ENCODE measurements at places on chromosomes 6 and 20.

GRCh38 chr6:7887278-7887991 is 23.2 kb downstream of the TXNDC5 start:
- DNase-seq: no peak

DNA sequence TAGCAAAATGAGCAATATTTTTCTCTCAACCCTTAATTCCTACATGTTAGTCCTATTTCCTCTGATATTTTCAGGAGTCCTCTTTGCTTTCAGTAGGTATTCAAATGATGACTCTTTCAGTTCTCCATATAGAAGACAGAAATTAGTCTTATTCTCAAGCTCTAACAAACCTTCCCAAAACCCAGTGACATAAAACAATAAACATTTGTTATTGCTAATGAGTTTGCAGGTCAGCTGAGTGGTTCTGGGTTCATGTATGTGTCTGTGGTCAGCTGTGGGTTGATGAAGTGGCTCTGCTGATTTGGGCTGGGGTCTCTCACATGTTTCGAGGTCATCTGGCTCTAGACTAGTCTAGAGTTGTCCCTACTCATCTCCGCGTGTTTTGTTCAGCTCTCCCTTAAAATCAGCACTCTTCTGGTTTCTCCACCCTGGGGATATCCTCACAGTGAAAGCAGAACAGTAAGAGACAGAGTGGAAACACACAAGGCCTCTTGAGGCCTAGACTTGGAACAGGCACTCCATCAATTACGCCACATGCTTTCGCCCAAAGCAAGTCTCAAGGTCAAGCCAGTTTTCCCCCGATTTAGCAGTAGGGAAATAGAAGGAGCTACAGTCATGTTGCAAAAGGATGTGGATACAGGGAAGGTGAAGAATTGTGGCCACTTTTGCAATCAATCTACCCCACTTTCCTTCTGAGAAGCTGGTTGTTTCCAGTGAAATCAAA is 273.0 kb downstream of the PLCB1 start:
- DNase-seq: no peak

GRCh38 chr6:135935941-135936601 is 84.6 kb downstream of the PDE7B start:
- no peak for DNase-seq

DNA sequence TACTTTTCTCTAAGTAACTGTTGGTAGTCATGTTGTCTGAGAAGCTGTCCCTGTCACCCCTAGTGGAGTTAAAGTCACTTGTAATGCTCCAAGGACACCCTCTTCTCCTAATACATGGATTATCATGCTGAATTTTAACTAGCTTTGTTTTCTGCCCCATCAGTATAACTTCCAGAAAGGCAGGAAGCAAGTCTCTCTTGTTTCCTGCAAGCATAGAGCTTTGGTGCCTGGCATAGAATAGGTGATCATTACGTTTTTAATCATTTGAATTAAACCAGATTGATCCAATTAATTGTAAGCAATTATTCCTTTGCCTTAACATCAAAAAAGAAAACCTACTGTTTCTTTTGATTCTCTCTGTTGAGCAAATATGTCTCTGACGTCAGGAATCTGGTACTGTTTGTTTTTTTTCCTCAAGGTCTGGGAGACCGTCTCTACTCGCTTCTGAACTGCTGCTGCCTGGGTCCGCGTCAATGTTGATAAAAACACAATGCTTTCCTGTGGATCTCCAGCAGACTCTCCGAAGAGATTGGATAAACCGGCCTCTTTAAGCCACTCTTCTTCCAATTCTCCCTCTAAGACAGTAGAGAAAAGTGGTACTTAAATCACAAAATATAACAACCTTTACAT is 71.8 kb downstream of the ARHGAP18 start:
- peak; percentile 80 for DNase-seq

DNA sequence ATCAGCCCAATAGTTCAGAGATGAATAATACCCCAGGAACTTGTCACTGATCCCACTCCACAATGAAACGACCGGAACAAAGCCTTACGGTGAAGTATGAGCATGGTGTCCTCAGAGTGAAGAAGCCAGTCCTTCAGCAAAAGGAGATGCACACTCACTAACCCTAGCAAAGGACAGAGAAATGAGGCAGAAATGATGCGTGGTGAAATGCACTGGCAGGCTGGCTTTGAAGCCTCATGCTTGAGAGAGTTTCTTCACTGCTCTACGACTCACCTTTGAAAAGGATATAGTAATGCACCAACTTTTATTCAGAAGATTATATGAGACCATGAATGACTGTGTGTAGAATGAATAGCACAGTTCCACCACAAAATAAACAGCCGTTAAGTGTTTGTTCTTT is 74.8 kb downstream of the PHACTR1 start:
- no peak for DNase-seq

GRCh38 chr20:37538003-37538402 is 10.3 kb upstream of the BLCAP start:
- DNase-seq: no peak

GRCh38 chr20:52918311-52918710 is 53.8 kb upstream of the TSHZ2 start:
- no peak for DNase-seq

- no peak for DNase-seq
Measured at GRCh38 chr6:8969747-8970146, 534.4 kb upstream of the SLC35B3 start.

DNA sequence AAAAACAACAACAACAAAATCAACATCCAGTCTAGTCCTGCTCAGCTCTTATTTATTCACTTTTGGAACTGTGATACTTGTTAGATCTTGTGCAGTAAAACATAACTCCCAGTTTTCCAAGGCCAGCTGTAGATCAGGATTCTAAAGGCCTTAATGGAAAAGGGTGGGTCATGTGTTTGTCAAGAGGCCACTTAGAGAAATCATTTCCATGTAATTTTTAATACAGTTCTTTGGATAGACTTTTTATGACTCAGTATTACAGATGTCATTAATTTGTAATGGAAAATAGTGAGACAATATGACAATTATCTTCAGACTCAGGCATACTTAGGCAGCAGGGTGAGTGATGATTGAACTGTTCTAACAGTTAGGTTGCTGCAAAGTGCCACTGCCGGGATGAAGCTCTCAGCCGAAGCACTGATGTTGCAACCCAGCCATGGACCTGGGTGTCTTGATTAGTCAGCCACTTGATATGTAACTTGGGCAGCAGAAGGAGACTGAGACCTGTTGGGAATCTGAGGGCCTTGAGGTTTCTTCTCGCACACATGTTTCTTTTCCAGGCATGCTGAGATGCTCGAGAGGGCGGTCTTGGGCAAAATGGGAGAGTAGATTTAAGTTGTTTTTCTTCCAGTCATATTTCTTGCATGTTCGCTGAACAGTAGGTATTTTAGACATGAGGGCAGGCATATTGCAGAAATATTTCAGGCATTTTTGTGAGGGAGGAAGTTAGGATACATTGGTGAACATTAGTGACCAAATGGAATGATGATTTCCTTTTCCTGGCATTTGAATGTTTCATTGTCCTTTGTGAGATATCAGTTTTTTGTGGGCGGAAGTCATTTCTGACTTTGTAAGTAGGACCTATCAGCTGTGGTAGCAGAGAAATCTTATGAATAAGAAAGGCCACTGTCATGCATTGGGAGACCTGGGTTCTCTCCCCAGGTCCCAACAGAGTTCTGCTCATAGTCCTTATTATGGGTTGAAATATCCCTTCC is 52.3 kb downstream of the SLX4IP start:
- peak; percentile 60 for DNase-seq

DNA sequence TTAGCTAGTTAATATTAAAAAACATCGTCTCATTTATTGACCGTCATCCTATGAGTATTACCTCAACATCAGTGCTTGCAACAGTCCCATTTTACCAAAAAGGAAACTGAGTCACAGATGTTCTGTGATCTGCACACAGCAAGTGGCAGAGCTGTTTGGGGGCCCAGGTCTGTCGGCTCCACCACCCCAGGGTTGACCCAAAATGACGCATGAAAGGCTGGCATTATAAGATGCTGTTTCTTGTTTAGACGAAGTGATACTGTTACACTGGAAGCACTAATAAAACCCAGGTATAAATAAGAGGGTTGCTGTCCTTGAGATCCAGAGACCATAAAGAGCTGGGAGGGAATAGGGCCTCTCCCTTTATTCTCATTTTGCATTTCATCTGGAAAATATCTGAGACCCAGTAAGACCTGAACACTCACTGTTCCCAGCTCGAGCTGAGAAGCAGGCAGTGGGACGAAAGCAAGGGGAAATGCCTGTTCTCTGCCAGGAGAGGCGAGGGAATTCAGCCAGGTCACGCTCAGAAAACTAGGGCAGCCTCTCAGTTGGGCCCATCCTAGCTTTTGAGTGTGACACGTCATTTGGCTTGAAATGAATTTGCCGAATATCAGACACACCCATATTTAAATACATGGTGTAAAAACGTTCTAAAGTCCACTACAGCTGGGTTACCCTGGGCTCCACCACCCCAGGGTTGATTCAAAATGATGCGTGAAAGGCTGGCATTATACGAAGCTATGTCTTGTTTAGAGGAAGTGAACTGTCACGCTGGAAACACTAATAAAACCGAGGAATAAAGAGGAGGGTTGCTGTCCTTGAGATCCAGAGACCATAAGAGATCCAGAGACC is 1.4 kb upstream of the MICAL1 start:
- peak; percentile 54 for DNase-seq

- peak; percentile 63 for DNase-seq
Measured at GRCh38 chr6:149454346-149454848, 30.4 kb downstream of the ZC3H12D start.

DNA sequence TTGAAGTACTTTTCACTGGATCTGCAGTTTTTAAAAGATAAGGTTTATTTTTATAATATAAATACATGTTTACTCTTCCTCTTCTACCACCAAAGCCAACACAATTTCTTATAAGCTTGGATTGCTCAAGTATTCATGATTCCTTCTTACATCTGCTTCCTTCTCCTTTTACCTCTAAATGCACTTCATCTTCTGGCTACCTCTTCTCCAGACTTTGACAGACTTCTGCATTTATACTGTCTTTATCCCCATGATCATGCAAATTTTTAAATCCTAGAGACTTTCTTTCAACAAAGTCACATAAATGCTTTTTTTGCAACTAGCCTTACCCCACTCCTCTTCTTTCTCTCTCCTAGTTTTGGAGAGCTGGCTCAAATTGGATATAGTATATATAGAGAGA is 142.9 kb downstream of the TFAP2B start:
- DNase-seq: no peak

DNA sequence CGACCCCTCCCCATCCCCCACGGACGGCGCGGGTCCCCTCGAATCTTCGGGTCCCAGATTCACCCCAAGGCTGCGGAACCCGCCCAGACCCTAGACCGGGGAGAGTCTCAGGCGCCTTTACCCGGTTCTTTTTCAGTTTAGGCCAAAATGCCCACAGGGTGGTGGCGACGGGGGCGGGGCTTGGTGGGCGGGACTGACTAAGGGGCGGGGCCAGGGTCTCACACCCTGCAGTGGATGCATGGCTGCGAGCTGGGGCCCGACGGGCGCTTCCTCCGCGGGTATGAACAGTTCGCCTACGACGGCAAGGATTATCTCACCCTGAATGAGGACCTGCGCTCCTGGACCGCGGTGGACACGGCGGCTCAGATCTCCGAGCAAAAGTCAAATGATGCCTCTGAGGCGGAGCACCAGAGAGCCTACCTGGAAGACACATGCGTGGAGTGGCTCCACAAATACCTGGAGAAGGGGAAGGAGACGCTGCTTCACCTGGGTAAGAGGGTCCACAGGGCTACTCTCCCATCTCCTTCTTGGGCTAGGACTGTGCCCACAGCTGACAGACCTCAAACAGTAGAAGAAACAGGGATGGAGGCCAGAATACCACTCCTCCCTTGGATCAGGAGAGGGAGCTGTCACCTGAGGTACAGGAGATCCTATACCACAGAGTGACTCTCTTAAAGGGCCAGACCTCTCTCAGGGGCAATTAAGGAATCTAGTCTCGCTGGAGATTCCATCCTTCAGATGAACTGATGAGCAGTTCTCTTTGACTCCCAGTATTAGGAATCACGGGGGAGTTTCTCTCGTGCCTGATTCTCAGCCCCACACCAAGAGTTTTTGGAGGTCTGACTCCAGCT is 942 bp downstream of the HLA-E start:
- DNase-seq: peak; percentile 82

- peak; percentile 74 for DNase-seq
Measured at GRCh38 chr6:139250296-139251044, 41.3 kb downstream of the TXLNB start.

GRCh38 chr20:37413023-37413334 is 67.0 kb downstream of the SRC start:
- DNase-seq: no peak

DNA sequence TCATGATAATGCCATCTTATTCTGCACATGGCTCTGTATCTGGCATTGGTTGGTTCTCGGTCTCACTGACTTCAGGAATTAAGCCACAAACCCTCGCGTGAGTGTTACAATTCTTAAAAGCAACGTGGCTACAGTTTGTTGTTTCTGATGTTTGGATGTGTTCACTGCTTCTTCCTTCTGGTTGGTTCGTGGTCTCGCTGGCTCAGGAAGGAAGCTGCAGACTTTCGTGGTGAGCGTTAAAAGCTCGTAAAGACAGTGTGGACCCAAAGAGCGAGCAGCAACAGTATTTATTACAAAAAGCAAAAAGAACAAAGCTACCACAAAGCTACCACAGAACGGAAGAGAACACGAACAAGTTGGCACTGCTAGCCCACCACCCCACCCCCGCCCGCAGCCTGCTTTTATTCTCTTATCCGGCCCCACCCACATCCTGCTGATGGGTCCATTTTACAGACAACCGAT is 51.1 kb downstream of the MYLIP start:
- DNase-seq: no peak

DNA sequence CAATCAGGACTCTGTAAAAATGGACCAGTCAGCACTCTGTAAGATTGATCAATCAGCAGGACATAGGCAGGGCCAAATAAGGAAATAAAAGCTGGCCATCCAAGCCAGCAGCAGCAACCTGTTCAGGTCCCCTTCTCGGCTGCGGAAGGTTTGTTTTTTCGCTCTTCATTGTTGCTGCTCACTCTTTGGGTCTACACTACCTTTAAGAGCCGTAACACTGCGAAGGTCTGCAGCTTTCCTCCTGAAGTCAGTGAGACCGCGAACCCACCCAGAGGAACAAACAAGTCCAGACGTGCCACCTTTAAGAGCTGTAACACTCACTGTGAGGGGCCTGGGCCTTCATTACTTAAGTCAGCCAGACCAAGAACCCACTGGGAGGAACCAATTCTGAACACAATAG is 223.2 kb upstream of the EXOC2 start:
- DNase-seq: no peak

DNA sequence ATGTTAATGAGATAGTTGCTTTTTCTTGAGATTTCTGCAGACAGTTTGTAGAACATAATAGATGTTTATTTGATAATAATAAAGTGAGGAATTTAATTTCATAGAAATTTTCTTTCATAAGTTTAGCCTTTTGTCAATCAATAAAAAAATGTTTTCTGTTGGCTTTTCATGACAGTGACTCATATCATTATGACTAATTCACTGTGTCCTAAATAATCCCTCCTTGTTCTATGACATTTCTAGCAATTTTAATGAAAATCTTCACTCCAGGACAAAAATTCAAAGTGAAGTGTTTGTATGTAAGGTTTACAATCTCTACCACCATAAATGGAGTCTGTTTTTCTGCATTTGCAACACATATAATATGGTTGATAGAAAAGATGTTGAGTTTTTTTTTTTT is 109.9 kb downstream of the UTRN start:
- peak; percentile 51 for DNase-seq
